ENCODE measurements at places on chromosomes 12 and 14.

- no peak for DNase-seq
These were observed 48.0 kb downstream of the DRAM1 start for GRCh38 chr12:101925361-101925760.

DNA sequence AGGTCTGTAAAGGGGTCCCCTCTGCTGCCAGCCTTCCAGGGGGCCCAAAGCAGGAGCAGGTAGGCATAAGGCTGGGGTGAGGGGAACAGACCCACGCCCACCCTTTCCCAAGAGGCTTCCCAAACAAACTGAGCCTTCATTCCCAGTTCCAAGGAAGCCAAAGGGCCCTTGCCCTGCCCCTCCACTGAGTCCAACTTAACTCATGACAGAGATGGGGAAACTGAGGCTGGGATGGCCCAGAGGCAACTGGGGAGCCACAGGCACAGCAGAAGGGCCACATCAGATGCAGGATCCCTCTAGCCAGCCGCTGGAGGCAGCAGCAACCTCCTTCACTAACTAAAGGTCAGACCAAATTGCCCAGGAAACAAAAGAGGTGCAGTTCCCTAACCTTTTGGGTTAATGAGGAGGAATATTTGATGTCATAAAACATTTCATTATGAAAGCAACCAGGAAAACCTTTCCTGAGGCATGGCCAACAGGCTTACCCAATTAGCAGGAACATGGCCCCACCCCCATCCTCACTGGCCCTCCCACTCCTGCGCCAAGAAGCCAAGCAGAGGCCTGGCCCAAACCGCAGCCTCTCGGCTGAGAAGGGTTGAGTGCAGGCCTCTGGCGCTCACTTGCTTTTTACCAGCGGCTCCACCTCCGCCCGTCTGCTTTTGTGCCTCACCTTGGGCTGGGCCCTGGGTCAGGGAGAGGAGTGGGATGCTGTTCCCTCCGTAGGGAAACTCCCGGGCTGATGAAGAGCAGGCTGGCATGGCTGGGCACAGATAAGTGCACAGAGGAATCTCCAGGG is 293.5 kb upstream of the RTL1 start:
- DNase-seq, result no peak

DNA sequence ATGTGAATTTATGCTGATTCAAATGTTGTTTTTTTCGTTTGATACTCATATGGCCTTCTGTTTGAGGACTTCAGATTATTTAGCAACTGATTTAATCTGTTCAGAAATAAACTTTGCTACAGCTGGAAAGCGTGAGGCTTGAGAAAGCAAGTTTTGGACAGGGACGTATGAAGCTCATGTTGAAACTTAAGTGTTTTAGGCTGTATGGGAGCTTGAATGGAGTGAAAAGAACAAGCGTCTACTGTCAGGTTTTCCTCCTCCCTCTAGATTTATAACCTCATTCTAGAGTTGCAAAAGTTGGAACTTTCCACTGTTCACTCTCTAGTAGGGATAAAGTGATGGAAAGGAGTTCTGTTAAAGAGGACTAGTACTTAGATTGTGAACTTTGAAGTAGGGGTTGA is 1.0 kb downstream of the PRPF39 start:
- no peak for DNase-seq

- no peak for DNase-seq
These were observed 15.8 kb downstream of the PCNX4 start for GRCh38 chr14:60107477-60107876.

- DNase-seq, result no peak
These were observed 15.8 kb downstream of the VPS33A start for GRCh38 chr12:122250536-122250935.

DNA sequence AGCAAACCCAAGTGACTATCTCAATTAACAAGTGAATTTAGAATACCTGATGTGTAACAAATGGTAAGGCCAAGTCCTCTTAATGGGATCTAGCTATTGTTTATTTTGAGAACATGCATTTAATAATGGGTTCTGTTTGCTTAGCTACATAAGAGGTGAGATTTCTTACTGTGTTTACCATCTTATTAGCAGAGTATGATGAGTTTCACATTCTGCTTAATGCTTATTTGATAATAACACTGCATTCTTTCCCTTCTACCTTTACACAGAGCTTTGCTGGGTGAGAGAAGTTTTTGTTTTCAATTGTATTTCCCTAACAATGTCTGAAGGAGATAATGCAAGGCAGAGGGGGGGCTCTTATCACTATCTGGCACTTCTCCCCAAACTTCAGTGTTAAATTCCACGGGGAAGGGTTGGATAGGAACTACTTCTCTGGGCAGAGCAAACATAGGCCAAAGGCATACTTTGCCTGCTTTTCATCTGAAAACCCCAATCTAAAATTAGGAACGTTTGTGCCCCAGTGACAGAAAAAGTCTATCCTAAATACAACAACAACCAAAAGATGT is 129.0 kb upstream of the ATXN7L3B start:
- DNase-seq, result no peak

DNA sequence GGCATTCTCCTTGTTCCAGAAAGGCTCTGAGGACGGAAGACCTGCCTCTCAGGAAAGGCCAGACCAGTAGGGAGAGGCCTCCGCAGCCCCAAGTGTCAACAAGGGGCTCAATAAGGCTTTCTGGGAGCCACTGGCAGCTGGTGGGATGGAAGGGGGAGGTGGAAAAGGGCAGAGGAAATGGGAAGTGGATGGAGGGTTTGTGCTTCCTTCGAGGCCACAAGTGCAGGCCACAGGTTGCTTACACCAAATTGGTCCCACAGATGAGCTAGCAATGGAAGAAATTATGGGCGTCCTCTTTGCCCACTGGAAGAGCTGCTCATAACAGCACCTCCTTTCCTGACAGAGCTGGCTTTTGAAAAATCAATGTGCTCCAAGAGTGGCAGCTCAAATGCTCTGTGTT is 28.2 kb downstream of the P2RX4 start:
- DNase-seq, result no peak

- no peak for DNase-seq
These were observed 10.2 kb downstream of the VASH1 start for GRCh38 chr14:76771437-76771980.

DNA sequence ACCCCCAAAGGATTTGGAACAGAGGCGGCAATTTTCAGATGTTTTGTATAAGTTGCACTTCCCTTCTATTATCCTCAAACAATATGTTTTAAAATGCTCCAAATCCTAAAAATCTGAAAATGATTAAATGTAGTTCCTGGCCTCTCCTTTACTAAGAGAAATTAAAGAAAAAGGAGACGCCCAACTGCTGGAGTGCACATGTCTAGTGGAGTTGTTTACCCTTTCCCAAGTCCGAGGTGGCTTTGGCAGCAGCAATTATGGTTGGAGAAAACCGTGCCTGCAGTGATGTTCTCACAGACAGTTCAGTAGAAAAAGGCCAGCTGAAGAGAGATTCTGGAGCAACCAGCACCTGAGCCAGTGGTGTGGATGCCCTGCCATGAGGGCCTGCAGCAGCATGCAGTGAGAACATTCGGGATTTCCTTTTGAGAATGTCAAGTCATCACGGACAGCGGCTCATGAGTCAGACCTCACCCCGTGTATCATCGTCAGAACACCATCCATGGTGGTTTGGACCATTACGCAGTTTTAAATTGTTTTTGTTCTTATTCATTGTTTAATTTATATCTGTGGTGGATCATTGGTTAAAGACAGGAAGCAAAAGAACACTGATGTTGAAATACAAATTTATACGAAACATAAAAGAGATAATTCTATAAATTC is 179.0 kb upstream of the KRR1 start:
- DNase-seq, result no peak

DNA sequence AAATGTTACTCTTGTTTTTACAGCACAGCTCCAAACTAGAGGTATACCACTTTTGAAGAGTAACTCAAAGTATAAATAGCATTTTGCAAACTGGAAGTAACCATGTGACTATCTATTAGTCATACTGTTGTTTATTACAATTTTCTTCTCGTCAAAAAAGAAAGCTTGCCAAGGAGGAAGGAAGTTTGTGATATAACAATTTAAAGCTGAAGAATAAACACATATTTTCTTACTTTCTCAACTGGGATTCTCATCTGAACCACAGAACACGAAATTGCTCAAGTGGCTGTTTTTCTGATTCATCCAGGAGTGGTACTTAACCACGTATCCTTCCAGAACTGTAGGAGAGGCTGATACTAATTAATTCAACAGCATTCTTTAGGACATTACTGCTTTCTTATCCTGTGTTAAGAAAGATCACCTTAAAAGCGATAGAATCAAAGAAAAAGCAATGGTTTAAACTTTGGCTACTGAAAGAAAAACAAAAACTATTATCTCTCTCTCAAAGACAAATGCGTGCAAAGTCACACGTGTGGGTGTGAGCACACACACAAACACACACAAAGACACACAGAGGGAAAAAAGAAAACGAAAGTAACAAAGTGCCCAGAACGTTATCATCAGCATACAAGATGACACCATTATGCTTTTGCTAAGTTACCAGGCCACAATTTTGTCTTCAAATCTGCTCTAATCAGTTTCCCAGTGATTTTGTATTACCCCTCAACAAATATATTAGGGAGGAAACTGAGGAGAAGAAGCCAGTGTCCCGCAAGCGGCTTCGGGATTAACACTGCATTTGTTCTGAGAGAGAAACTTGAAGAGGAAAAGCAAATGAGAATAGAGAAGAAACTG is at the start of gene CLEC2B:
TSS of gene CLEC2B (minus strand) at position 48 of the 855 bp plus-strand sequence.
- DNase-seq, result no peak

GRCh38 chr14:69573205-69573830 is 1.4 kb downstream of the CCDC177 start:
- DNase-seq, result no peak

DNA sequence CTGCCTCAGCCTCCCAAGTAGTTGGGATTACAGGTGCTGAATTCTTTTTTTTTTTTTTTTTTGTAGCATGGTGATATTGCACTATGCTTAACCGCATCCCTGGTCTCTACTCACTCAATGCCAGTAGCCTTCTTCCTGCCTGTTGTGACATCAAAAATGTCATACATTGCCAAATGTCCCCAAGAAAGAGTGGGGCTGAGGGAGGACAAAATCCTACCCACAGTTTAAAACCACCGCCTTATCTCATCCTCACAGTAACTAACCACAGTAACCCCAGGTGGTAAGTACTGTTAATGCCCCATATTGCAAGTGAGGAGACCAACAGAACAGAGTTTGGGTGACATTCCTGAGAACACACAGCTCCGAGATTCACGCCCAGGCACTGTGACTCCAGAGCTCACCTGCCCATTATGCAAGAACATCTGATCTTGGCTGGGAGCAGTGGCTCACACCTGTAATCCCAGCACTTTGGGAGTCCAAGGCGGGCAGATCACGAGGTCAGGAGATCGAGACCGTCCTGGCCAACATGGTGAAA is 19.6 kb downstream of the MORN3 start:
- DNase-seq, result no peak

DNA sequence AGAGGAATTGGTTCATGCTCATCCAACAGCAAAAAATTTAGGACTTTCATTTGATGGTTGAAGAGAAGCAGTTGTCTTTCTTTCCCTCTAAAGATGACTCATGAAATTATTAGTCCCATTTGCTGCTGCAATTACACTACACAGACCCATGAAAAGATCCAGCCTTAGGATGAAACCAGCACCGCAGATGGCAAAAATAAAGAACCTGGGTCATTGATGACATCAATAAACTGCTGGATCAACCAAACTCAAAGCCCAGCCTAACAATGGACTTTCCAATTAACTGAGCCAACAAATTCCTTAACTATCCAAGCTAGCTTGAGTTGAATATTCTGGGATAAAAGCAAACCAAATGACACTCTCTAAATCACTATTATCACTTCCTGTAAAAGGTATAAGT is 20.7 kb downstream of the DICER1 start:
- DNase-seq, result no peak

GRCh38 chr14:96079066-96079465 is 39.9 kb downstream of the C14orf132 start:
- DNase-seq, result no peak

DNA sequence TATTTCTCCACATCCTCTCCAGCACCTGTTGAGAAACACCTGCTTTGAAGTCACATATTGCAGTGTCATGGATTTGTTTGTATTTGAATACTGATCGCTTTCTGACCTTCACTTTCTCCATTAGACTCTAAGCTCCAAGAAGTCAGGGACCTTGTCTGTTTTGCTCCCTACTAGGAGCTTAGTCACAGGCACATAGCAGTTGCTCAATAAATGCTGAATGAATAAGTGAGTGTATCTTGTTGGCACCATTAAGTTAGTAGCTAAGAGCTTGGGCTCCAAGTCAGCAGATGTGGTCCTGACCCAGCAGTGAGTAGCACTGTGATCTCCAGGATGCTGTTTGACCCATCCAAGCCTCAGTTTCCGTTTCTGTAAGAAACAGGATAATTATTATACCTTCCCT is 10.1 kb downstream of the MVK start:
- DNase-seq, result no peak

DNA sequence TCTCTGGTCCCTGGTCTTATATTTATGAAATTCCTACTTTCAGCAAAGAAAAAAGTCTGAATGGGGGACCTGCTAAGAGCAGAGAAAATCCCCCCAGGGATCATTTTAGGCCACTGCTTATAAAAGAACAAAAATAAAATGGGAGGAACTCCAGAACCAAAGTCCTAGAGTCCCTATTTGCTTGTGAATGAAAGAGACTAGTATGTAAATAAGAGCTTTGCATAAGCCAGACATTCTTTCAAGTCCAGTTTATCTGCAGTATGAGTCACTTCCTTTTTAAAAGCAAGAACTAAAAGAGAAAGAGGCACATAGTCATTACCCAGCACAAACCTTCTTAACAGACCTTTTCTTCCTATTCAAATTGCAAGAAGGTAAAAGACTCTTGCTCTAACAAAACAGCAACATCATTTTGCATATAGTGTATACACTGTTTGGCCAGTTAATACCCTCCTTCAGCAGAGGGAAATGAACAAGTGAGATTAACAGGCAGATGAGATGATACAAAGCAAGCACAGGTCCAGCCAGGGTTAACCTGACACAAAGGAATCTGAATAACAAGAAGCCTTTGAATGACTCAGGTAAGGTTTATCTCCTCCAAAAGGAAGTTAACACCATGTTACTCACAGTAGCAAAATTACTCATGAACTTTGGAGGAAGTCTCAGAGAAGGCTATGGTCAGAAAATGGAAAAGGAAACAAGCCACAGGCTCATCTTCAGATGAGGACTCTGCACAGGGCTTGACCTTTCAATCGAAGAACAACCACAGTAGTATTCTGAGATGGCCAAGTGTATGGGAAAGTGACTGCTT is 87.3 kb downstream of the PHLDA1 start:
- DNase-seq, result no peak

Measured in NCI-H2081 (cell line).